T-helper 17 cell (primary cell): ENCODE measurements at places on chromosomes 16 and 17.

DNA sequence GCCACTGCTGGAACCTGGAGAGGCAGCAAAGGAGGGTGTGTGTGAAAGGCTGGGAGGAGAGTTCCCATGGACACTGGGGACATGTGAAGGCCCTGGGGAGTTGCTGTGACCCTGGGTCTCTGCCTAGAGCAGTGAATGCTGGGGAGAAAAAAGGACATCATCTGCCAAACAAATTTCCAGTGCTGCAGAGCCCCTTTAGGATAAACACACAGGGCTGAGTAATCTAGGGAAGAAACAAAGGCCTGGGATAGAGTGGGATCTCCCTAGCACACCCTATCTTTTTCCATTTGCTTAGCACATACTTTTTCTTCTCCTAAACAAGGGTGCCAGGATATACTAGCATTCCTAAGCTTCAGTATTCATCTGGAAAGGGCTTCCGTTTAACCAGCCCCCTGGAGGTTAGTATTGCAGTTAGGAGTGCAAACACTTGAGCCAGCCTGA is 3.3 kb upstream of the HIGD1B start:
- DNase-seq: no peak

- no peak for DNase-seq
These were observed 127.0 kb downstream of the IRX3 start for GRCh38 chr16:54159490-54160080.

- DNase-seq: no peak
These were observed 4.9 kb downstream of the STARD3 start for GRCh38 chr17:39641883-39642282.

DNA sequence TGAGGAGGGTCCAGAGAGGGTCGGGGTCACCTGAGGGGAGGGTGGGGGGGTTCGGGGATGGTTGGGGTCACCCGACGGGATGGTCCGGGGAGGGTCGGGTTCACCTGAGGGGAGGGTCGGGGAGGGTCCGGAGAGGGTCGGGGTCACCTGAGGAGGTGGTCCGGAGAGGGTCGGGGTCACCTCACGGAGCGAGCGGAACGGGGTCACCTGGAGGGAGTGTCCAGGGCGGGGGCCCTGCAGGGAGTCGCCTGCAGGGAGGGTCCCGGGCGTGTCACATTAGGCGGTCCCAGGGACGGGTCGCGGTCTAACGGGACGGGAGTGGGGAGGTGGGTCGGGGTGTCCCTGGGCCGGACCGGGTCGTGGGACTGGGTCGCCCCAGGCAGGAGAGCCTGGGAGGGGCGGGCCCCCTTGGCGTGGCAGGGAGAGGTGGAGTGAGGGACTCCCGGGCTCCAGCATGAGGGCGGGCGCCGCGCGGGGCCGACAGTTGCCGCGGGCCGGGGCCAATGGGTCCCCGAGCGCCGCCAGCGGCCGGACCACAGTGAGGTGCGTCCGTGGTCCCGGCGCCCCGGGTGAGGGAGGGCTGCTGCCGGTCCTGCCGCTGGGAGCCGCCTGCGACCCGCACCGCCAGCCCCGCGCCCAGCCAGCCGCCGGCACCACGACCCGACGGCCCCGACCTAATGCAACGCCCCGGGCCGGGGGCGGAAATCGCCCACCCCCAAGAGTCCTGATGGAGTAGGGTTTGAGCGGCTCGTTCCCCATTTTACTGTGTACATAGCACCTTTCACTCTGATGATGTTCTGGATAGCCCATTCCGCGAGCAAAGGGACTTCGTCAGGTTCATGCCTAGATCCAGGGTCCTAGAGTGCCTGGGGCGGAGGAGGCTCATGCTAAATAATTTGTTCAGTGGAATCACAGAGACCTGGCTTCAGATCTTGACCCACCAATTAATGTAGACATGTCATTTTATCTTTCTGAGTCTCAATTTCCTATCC is 1.2 kb upstream of the ABCA3 start:
- DNase-seq: peak; percentile 11

- no peak for DNase-seq
These were observed 26.7 kb upstream of the TOX3 start for GRCh38 chr16:52573365-52574299.

- DNase-seq: no peak
These were observed 580 bp downstream of the TANC2 start for GRCh38 chr17:62966426-62967204.

- DNase-seq: no peak
These were observed 10.9 kb downstream of the JPT2 start for GRCh38 chr16:1688807-1689560.

DNA sequence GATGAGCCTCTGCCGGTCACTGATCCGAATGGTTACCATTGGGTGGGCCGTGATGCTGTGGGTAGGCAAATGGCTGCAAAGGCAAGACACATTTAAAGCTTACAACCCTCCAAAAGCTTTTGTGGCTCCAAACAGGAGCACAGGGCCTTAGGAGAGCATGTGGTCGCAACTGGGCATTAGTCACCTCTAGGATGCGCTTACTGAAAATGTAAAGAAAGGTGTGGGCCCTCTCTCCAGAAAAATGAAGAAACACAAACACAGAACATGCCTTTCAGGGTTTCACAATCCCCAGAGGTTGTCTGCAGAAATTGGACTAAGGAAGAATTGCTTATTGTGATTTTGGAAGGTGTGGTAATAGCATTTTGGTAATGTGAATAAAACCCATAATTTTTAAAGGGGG is 86.7 kb upstream of the ATP2A3 start:
- DNase-seq: no peak

GRCh38 chr16:88922114-88922825 is 54.7 kb downstream of the CBFA2T3 start:
- no peak for DNase-seq

GRCh38 chr17:4740584-4740983 is 856 bp upstream of the CXCL16 start:
- no peak for DNase-seq

DNA sequence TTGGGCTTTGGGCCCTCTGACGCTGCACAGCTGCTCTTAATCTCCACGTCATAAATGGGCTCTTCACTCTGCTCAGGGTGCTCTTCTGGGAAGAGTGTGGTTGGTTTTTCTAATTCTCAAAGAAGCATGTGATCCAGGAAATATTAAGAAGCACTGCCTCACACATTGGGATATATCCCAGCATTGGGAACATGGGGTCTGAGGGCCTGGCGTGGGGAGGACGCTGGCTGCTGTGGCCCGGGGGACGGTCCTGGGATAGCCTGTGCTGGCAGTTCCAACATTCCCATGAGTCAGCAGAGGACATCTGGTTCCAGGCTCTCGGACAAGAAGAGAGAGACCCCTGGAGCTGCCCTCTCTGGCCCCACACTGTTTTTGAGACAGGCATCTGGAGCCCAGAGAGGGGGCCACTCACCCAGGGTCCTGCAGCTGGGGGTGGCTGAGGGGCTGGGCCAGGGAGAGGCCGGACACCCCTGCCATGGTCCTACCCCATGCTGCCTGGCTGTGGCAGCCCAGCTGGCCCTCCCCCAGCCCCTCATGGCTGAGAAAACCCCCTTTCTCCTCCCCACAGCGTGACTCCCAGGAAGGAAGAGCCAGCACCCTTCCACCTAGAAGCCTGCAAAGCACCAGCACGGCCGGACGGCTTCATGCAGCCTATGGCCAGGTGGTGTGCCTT is 58.8 kb downstream of the NT5M start:
- DNase-seq: no peak

GRCh38 chr17:65283704-65284103 is 146.5 kb downstream of the RGS9 start:
- DNase-seq: no peak

DNA sequence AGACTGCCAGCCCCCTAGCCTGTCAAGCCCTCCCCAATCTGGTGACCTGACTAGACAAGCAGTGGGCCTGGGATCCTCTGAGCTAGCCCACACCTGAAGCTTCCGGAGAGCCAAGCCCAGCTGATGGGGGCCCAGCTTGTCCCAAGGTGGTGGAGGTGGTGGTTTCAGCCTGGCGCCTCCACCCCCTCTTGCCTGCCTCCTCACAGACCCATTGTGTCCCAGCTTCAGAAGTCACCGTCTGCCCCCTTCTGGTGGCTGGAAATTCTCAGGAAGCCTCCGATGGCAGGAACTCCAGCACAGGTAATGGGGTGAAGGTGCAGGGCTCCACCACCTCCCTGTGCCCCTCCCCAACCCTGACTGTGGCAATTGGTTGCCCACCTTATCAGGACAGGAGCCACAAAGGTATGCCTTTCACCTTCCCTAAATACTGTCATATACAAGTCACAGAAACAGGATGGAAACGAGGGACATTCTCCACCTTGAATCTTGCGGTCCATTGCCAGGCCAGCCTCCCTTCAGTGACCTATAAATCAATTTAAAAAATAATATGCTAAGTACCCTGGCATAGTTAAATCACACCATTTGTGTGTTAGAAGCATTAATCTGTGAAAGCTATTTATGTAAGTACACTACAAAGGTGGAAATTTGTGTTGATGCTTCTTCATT is 66.0 kb upstream of the ZNF423 start:
- no peak for DNase-seq

GRCh38 chr17:79982986-79983385 is 52.7 kb downstream of the TBC1D16 start:
- DNase-seq: no peak

DNA sequence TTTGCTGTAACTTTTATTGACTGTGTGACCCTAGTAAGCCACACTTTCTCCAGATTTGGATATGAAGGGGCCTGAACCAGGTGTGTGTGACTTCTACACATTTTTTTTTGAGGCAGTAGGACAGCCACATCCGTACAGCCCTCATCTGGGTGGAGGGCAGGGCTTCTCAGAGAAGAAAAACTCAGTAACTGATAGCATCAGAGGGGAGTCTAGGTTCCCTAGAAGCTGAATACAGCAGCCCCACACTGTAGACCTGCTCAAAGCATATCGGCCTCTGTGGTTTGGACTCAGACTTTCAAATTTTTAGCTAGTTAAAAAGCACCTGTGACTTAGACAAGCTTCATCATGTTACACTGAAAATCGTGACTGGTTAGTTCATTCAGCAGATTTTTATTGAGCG is 10.8 kb downstream of the PRSS54 start:
- no peak for DNase-seq

GRCh38 chr17:77694391-77695363 is 263.8 kb upstream of the TNRC6C start:
- DNase-seq: no peak

GRCh38 chr16:30569746-30570635 is 1.5 kb downstream of the ZNF688 start:
- DNase-seq: no peak

DNA sequence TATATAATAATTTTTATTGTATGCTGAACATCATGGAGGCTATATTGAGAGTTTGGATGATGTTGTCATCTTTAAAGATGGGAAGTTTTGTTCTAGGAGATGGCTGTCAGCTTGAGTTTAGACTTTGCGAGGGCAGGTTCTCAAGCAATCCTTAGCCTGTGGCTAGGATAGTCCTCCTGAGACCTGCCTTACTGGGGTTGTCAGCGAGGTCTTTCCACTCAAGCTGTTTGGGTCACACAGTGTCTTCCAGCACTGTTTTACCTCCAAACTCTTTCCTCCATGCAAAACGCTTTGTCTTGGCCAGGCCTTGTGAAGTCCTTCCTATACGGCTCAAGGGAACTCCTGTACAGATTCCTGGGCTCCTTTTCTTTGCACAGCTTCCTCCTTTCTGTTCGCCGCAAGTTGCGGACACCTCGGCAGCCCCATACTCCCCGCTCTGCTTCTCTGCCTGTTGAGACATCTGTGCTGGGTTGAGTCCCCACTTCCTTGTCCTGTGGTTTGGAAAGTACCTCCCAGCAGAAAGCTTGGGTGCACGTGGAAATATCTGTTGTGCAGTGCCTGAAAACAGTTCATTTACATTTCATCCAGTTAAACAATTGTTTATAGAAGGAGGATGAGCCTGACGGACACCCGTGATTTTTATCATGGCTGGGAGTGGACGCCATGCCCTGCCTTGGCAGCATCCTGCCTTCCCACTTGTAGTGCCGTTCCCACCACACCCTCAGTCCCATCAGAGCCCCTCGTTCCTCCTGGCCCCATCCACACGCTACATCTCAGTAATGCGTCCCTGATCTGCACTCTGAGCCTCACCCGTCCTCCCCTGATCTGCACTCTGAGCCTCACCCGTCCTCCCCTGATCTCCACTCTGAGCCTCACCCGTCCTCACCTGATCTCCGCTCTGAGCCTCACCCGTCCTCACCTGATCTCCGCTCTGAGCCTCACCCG is 55.0 kb upstream of the CBFA2T3 start:
- peak; percentile 39 for DNase-seq

DNA sequence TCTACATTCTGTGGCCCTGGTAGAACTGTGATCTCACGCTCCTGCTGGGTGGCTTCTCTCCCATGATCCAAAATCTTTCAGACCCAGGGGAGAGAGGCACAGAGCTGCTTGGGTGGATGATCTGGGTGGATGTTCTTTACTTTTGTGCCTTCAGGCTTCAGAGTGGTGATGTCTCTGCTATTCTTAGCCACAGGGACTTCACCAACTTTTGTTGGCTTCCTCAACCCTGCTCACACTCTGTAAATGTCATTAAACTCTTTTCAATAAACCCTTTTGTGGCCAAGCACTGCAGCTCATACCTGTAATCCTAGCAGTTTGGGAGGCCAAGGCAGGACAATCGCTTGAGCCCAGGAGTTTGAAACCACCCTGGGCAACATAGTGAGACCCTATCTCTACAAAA is 7.6 kb downstream of the CLEC10A start:
- no peak for DNase-seq

GRCh38 chr16:11049396-11050059 is 105.2 kb downstream of the CLEC16A start:
- no peak for DNase-seq

DNA sequence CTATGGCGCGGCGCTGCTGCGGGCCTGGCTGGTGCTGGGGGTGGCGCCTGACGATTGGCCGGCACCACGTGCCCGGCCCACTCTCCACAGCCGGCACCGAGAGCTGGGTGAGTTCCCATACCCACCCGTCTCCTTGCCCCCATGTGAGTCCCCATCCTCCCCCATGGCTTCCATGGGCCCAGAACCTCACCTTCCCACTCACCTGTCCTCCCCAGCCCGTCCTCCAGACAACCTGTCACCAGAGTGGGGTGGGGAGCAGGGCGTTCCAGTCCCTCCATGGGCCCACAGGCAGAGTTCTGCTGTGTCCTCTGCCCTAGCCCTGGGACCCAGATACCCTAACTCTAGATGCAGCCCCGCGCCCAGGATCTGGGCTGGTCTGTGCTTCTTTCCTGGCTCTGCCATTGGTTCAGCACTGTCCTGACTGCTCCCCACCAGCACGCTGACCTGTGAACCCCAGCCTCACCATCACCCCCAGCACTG is 5.5 kb downstream of the ARMC5 start:
- no peak for DNase-seq

DNA sequence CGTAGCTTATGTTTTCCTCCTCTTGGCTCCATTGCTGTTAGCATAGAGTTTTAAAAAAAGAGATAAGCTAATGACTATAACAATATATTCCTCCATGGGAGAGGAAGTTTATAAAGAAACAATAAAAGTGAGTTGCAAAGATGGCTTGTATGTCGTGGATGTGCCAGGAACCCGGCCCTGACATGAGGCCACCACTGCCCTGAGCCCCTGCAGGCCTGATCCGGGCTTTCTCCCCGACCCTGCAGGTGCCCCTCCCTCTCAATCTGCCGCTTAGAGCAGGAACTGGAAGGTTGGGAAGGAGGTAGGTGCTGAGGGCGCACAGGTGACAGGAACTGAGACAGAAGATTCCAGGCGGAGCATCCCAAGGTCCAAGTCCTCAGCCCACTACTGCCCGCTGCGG is 11.7 kb downstream of the PAM16 start:
- no peak for DNase-seq

GRCh38 chr16:53678756-53679343 is 24.8 kb downstream of the RPGRIP1L start:
- DNase-seq: no peak

GRCh38 chr16:66382171-66382965 is 15.9 kb downstream of the CDH5 start:
- no peak for DNase-seq
